ENCODE measurements at places on chromosomes 3 and 15.

DNA sequence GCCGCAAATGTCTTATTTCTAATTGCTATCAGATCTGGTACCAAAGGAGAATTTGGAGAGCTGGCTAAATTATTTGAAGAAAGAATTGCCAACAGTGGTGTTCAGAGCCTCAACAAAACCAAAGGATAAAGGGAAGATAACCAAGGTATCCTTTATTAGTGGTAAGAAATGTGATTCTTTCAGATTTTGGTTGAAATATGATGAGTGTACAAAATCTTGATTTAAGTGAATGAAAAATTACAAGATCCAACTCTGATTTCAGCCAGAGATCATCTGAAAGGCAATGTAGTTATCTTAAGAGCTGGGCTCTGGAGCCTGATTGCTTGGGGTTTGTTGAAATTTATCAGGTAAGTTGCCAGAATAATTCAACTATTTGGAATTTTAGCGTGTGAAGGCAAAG lies 4.7 kb downstream of the GNL3 start:
- DNase-seq, result no peak

GRCh38 chr3:60010781-60011180 lies 961.0 kb upstream of the CFAP20DC start:
- DNase-seq, result no peak

DNA sequence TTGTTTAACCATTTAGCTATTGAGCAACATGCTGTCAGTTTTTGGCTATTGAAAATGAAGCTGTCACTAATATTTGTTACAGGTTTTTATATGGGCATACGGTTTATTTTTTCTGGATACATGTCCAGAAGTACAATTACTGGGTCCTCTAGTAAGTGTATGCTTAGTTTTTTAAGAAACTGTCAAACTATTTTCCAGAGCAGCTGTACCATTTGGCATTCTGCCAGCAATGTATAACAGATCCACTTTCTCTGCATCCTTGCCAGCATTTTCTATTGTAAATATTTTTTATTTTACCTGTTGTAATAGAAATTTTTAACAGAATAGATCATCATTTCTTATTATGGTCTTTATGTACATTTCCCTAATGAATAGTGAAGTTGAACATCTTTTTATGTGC lies 658.8 kb downstream of the EDEM1 start:
- no peak for DNase-seq

- no peak for DNase-seq
Measured at GRCh38 chr3:144175644-144176425, 204.2 kb downstream of the DIPK2A start.

- DNase-seq, result no peak
Measured at GRCh38 chr3:74137790-74138189, 476.7 kb downstream of the CNTN3 start.

- no peak for DNase-seq
Measured at GRCh38 chr3:160001148-160001760, 12.6 kb downstream of the IL12A start.

DNA sequence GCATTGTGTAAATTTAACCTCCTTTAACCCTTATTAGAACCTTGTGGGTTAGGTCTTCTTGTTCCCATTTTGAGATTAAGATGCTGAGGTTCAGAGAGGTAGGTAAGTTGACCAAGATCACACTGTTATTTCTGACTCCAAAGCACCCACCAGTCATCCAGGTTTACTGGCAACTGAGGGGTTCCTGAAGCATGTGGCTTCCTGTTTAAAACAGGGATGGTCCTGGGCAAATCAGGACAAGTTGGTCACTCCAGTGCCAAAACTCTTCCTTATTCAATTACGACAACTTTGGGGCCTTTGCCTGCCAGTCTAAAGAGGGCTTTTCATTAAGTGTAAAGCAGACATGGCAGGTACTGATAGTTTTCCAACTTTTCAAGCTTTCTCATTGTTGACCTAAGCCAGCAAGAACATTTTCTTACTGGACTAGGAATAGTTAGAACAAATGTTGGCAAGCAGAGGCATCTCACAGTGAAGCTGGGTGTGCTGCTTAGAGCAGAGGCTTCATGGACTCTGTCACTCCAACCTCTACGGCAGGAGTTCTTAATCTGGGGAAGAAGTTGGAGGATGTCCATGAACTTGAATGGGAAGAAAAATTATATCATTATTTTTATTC lies 149.4 kb upstream of the ADAMTS9 start:
- DNase-seq, result no peak

DNA sequence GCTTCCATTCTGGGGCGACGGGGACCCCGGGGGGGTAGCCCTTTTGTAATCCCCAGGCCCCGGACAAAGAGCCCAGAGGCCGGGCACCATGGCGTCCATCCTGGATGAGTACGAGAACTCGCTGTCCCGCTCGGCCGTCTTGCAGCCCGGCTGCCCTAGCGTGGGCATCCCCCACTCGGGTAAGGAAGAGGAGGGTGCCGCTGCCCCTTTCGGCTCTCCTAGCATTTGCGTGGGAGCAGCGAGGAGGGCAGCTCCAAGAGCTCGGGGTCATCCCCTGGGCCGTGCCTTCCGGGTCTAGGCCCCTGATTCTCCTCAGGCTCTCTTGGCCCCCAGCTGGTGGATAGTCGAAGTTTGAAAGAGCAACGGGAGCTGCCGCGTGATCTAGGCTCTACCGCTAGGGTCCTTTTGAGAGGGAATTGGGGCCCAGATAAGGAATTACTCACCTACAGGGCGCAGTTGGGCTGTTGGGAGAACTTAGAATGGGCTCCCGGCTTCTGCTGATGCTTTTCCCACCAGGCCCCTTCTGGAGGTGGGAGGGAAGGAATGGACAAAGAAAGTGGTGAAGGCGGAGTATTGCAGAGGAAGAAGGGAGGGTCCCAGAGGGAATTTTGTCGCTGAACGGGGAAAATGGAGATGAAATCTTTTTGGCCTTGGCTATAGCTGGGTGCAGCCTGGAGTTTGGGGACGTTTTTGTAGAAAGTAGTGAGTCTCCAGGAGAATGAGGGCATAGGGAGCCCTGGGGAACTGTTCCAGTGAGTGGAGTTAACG lies 615 bp downstream of the VPS18 start:
- peak; percentile 86 for DNase-seq

DNA sequence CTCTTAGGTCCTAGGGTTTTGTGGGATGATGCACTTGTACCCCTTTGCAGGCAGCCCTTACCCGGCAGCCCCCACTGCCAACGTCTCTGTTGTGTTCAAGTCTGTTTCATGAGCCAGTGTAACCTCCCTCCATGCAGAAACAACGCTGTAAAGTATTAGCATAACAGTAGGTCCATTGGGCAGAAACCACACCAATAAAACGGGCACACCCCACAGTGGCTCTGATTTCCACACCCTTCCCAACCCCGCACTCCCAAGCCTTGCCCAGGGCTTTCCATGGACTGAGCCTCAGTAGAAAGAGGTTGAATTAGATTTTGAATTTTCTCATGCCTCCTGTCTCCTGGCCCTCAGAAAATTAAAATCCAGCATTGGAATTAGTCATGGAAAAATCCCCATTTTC lies 124.5 kb downstream of the CACNA1D start:
- no peak for DNase-seq

- DNase-seq, result no peak
Measured at GRCh38 chr15:76711351-76711827, 193.8 kb downstream of the SCAPER start.

DNA sequence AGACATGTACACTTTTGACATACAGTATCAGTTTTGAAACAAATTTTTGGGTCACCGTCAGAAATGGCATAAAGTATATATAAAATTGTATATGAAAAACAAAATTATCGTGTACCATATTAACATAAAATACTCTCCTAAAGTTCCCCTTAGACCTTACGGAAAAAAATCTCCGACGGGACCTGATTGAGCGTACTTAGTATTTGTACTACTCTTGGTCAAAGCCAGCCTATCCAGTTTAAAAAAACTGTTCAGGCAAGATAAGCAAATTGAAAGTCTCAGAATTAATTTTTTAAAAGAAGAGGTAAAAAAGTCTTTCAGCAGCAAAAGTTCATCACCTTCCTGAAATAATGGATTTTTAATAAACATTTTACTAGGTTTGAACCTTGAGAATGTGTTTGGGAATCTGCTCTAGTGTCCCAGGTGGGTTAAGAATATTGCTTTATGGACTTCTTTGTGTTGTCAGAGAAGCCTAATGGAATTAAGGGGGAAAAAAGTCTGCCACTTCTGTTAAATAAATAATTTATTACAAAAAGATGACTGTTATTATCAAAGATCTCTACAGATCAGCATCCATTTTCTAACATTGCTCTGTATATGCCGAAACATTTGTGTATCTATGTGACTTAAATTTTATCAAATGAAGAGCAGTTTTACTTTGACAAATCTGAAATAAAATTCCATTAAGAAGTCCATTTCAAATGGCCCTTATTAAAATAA lies 48.6 kb downstream of the ZBTB20 start:
- no peak for DNase-seq

DNA sequence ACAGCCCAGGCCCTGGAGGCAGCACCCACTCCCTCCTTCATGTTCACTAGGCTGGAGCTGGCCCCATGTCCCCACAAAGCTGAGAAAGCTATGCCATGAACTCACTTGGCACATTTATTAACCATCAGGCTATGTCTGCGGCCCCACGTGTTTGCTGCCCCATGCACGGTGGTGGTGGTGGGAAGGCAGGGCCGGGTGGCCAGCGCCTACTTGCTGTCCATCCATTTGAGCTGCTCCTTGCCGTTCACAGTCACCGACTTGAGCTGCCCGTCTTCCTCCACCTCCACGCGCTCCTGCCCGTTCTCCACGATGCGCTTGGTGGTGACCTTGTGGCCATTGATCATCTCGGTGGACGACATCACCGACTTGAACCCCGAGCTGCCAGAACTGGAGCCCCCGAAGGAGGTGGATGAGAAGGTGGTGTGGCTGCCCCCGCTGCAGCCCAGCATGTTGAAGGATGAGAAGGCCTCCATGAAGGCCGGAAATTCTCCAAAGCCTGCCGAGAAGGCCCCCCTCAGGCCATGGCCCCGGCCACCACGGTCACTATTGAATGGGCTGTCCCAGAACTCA lies 4.3 kb downstream of the DNAJB8 start:
- DNase-seq, result no peak

- DNase-seq, result no peak
Measured at GRCh38 chr15:35252351-35252865, 167.3 kb upstream of the NANOGP8 start.

DNA sequence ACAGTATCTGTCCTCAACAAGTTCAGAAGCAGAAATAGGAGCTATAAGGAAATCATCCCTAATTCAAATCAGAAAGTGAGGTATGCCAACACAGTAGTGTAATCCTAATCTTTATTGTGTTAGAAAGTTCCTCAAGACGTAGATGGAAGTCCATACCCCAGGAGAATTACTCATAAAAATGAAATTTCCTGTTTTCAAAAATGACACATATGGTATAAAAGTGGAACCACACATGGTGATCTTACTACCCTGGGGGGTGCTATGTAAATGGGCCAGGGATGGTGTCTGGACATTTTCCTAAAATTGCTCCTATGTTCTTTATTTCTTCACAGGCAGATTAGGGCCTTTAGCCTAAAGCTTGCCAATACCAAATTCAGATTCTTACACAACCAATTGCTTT lies 204.1 kb downstream of the ARRDC4 start:
- DNase-seq, result no peak

DNA sequence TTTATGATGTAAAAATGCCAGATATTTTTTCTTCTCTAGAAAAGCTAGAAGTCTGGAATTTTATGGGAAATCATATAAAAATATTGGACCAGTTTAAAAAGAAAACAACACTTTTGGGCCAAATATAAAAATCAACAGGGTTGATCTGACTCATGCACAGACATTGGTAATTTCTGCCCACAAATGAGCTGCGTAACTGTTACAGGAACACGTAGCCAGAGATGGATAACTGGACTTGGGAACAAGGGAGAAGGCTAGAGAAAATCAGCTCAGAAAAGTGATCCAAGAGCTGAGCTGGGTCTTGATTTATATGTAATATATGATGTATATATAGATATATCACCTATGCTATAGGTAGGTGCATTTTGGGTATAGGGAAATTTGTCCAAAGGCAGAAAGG lies 36.8 kb upstream of the NAALADL2 start:
- no peak for DNase-seq

GRCh38 chr15:79932447-79932846 lies 35.6 kb upstream of the MTHFS start:
- no peak for DNase-seq

DNA sequence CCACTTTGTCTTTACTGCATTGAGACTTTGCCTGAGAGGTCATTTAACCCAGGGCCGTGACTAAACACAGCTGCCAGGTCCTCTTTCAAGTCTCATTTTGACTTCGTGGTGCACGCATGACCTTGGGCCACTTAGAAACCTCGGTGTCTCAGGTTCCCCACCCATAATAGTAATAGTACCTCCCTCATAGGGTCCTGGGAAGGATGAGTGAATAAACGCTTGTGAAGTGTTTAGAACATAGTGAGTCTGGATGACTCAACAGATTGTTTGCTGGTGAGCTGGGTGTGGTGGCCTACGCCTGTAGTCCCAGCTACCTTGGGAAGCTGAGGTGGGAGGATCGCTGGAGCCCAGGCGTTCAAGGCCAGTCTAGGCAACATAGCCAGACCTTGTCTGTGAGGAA lies 56.3 kb downstream of the BDH1 start:
- no peak for DNase-seq

- DNase-seq, result peak; percentile 77
Measured at GRCh38 chr3:139353920-139354556, 10.2 kb downstream of the MRPS22 start.

GRCh38 chr3:195773956-195774537 lies 37.7 kb downstream of the MUC4 start:
- DNase-seq, result no peak

GRCh38 chr15:45378149-45378912 lies at the start of gene GATM:
Gene GATM (minus strand): TSS chr15:45378544. CDS start chr15:45378453, 91 bp downstream.
- DNase-seq, result peak; percentile 91

DNA sequence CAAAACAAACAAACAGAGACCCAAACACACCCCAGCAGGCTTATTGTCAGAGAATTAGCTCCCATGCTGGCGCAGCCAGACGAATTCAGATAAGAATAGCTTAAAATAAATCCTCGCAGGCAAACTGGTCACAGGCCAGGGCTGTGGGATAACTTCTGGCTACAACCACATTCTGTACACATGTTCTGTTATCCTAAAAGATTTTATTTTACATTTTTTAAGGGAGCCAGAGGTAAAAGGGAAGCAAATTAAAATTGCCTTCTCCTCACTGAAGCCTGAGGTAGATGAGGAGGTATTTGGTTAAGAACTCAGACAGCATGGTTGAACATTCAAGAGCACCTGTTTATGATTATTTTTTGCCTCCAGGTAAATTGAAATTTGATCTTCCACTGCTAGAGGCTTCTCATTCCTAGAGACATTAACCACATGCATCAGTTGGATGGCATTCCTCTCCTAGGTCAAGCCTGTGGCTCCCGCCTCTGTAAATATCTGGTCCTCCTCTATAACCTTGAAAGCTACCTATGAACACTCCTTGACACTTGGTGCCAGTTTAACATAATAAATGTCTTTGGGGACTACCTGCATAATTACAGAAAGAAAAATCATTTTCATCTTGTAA lies 190.3 kb downstream of the SATB1 start:
- DNase-seq, result no peak

Data from hepatocyte (in vitro differentiated cells).